ENCODE measurements at places on chromosomes 7 and 10.

GRCh38 chr10:113228530-113228929 is 278.5 kb downstream of the TCF7L2 start:
- DNase-seq = no peak

DNA sequence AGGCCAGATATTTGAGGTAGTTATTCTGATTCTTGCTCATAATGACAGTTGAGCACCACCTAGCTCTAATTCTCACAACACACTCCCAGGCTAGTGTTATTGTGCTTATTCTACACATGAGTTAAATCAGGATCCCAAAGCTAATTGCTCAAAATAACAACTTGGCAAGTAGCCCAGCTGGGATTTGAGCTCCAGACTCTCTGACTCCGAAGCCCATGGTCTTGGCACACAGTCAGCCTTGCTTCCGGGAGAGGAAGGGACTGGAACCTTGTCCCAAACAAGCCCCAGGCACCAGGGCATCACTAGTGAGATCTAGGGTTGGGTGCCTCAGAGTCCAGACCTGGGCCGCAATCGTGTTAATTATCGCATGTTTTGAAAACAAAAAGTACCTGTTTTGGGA is 101.4 kb downstream of the GPAM start:
- DNase-seq = peak; percentile 17

DNA sequence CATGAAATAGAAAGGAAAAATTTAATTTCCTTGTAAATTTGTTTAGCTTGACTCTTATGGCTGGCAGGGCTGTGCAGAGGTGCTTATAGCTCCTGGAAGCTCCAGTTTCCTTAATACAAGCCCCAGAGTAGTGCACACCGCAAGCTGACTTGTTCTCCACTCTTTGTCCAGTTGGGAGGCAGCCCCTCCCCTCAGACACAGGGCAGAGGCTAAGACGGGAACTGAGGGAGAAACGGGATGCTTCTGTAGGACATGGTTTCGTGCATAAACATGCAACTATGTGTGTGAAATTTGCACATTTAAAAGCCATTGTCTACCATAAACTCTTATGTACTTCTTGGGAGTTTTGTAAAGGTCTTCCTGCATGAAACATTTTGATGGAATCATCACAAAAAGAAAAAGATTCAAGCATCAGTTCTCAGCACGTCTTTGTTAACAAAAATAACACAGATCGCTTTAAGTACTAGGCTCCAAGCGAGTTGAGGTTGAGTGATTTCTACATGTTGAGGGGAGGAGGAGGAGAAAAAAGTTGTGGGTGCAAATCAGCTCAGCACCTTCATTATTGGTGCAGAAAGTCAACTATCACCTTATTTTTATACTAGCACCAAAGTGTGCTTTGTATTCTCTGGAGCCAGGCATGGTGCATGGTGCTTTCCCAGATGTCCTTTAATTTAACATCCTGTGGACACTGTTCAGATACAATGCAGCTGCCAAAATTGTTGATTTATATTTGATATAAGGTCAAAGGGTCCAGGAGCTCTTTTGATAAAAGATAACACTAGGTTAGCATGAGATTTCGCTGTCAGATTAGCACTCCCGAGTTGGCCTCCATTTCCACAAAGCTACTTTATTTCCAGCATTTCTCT is 124.5 kb downstream of the CHN2 start:
- DNase-seq = no peak

- no peak for DNase-seq
These were observed 15.9 kb downstream of the CAMK2B start for GRCh38 chr7:44309271-44310091.

DNA sequence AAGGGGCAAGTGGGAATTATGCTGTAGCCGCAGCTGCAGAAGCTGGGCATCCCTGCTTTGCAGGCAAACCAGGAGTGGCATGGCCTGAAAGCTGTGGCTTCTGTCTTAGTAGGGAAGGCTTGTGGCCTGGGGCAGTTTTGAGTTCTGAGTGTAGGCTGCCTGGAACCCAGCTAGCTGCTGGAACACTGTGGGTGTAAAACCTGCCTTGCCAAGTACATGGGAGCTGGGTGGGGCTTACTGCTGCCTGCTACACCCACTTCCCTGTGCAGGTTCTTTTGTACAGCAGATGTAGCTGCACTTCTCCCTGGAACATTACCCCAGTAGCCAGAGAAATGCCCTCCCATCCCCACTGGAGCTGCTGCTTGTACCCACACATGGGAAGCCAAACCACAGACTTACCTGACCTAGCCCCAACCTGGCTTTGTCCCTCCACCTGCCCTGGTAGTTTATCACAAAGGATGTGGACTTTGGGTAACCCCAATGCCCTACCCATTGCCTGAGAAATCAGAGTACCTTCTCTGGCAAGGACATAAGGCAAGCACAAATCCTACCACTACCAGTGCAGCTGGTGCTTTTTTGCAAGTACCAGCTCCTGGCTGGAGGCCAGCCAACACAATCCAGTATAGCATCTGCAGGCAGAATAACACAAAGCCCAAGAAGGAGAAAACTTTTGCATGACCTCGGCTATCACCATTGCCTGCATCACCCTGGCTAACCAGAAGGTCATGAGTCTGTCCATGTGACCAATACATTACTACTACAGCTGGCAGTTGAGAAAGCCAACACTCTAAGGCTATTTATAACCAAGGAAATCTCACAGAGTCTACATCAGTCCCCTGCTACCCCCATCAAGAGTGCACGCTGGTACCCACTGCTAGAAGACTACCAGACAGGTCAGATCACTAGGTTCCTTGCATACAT is 26.5 kb upstream of the PPP1R3A start:
- DNase-seq = no peak

DNA sequence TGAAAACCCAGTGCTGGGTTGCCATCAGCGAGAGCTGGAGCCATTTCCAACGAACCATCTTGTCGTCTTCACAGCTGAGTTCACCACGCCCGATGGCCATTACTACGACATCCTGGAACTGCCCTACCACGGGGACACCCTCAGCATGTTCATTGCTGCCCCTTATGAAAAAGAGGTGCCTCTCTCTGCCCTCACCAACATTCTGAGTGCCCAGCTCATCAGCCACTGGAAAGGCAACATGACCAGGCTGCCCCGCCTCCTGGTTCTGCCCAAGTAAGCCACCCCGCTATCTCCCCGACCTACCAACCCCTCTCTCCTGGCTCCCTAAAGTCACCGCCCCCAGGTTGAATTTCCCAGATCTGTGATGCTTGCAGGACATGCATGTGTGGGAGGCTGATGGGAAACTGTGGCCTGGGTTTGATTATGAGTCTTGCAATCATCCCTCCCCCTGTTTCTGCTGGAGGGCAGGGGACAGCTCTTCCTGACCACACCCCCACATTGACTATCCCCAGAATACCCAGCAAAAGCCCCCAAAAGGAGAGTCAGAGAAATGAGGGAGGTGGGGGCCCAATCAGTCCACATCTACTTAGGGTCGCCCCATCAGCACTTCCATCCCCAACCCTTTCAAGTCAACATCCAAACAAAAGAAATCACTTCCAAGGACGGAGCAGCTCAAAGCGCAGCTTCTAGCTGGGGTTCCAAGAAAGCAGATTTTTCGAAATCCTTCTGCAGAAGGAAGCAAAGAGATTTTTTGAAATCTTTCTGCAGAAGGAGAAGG is 6.9 kb downstream of the SERPINE1 start:
- no peak for DNase-seq

GRCh38 chr10:11625019-11625735 is 13.7 kb upstream of the USP6NL start:
- DNase-seq = no peak

GRCh38 chr7:35714407-35714806 is 19.5 kb upstream of the HERPUD2 start:
- no peak for DNase-seq

GRCh38 chr7:102450242-102450641 is 14.4 kb downstream of the ALKBH4 start:
- no peak for DNase-seq

DNA sequence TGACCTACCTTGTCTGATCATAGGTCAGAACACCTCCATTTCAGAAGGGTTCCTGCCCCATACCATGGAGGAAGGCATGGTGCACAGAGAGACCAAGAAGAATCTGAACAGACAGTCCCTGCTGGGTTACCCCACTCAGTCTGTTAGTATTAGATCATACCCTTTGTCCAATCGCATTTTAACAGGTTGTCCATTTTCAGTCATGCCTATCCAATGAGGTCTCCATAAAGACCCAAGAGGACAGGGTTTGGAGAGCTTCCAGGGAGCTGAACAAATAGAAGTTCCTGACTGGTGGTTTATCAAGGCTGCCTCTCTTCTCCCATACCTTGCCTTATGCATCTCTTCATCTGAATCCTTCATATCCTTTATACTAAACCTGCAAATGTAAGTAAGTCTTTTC is 21.2 kb upstream of the SLC16A12 start:
- no peak for DNase-seq

DNA sequence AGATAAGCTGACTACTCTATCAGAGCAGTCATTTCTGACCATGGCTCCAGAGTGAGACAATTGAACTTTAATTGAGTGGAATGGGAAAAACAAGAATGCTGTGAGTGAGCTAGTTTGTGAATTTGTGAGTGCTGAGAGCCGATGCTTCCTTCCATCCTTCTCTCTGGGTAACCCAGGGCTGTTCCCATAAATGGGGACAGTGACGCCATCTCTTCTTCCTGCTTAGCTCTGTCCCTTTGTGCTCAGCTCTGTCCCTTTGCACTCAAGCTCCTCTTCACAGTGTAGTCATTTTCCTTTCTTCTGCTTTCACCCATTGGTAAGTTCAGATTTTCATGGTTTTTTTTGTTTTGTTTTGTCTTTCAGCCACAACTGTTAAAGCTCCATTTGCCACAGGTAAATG is 24.4 kb downstream of the C10orf120 start:
- DNase-seq = no peak

- DNase-seq = no peak
These were observed 136.2 kb upstream of the TMEM106B start for GRCh38 chr7:12074889-12075288.

DNA sequence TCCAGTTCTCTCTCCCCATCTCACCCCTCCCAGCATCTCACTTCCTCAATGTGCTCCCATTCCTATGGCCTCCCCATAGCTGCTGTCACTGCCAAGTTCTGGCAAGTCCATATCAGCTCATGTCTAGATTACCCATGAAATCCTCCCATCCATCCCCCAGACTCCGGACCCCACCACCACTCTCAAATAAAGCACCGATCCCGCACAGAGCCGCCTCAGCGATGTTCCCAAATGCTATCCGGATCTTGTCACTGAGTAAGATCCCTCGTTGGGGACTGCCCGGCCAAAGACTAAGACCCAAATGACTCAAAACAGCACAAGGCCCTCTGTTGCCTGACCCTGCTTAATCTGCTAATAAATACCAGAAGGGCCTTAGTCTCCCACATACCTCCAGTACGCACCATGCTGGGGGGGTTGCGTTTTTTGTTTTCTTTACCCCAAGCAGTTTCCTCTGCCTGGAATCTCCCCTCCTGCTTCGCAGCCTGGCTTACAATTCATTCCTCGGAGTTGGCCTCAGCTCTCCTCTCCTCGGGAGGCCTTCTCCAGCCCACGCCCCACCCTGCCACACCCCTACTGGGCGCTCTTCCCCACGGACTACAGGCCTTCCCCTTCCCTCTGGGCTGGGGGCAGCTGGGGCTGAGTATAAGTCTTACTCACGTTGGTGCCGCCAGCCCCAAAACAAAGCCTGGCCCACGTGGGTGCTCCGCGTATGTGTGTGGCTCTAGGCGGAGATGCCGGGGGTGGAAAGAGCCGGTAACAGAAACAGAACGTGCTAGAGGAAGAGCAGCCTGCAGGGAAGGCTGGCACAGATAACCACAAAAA is 1.8 kb upstream of the DUSP5 start:
- no peak for DNase-seq

DNA sequence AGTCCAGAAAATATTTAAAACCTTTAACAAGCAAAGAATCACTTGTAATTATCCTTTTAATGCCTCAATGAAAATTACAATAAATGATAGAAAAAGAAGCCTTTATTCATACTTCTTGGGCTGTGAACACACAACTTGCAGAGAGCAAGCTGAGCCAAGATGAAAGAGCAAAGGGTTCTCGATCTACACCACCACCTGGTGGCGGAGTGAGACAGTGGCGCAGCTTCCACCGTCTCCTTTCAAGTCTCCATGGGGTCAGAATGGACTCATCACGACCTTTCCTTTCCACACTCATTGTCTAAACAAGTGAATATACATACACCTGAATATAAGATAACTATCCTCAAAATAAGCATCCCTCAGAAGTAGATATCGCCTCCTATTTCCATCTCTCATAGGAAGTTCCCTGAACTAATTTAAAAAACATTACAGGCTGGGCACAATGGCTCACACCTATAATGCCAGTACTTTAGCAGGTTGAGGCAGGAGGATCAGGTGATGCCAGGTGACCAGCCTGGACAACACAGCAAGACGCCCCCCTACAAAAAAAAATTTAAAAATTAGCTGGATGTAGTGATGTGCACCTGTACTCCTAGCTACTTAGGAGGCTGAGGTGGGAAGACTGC is 40.7 kb downstream of the ATE1 start:
- peak; percentile 41 for DNase-seq

DNA sequence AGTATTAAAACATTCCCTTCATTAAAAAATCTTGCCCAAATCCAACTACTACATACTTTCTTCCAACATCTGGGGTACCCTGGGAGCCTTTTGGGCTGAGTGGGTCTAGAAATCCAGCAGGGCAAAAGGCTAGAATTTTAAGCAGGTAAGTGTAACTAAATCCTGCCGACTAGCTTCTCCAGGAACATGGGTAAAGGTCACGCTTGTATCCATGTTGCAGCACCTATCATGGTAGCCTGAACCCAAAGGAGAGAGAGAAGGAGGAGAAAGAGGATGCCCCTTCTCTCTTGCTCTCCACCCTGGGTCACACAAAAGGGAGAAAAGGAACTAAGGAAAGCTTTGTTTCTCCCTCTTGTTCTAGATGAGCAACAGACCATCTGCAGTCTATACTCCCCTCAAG is 53.3 kb downstream of the ZNF680 start:
- DNase-seq = no peak

GRCh38 chr10:20975236-20975635 is 78.1 kb upstream of the NEBL start:
- DNase-seq = no peak

- DNase-seq = no peak
These were observed 241.5 kb downstream of the WDR37 start for GRCh38 chr10:1297566-1298301.

GRCh38 chr10:129199826-129200225 is 267.2 kb upstream of the MGMT start:
- no peak for DNase-seq

DNA sequence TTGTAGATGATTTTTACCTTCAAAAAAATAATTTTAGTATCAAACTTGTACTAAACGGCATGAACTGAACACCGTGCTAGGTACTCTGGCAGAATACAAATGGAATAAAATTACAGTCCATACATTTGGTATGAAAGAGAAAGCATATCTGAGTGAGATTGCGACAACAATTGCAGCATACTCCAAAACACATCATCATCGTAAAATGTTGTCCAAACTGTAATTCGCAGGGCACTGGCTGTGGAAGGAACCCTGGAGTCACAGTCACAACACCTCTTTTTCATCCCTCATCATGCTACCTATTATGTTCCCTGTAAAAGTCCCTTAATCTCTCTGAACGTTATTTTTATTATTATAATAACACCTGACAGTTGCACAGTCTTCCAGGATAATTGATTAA is 13.5 kb downstream of the CREM start:
- DNase-seq = no peak
